ENCODE measurements at places on chromosomes 3 and 15.
A peak's percentile ranks its signal among the peaks of the same experiment; 100 is the strongest.

DNA sequence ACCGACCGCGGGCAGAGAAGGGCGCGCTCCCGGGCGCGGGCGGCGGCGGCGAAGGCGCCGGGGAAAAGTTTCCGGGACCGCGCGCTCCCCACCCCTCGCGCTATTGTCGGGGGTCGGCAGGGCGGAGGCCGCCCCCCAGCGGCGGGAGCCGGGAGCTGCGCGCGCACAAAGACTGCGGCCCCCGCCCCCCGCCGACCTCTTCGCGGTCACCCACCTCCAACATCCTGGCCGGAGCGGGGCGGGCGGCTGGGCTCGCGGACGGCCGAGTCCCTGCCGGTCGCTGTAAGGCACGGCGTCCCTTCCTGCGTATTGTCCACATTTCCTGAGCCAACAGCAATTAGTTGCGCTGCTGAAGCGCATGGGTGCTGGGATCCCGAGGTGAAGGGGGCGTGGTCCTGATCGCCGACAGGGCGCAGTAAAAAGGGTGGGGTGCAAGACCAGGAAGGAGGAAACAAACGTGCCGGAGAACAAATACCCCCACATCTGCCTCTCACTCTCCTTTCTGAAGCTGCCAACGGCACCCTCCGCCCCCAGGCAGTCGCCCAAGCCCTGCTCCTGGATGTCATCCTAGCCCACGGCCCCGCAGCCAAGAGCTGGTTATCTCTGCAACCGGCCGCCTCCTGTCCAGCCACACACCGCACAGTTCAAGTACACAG, at the start of gene TMEM44:
Gene TMEM44 (minus strand): TSS at position 71 of the 656 bp plus-strand sequence. CDS start 204 bp downstream, outside the sequence.
- DNase-seq: peak; percentile 30

DNA sequence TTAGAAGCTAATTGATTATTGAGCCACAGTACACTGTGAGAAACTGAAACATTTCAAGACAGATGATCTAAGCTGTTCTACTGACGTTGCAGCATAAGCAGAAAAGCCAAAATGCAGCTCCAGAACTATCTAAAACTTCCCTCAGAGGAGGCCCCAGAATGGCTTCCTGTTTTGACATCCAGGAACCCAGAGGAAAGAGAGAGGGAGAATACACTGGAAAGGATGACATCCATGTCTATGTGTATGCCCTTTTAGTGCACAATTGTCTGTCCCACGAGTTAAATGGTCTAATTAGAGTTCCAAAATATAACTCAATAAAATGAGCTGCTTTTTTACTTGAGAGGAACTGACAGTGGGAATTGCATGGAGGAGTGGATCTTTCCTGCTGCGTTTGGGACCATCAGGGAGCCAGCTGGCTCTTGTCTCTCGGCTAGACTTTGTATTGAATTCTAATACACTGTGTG, 688.1 kb downstream of the ZNF385D start:
- no peak for DNase-seq

- no peak for DNase-seq
Measured at GRCh38 chr3:27930052-27930602, 208.0 kb upstream of the EOMES start.

DNA sequence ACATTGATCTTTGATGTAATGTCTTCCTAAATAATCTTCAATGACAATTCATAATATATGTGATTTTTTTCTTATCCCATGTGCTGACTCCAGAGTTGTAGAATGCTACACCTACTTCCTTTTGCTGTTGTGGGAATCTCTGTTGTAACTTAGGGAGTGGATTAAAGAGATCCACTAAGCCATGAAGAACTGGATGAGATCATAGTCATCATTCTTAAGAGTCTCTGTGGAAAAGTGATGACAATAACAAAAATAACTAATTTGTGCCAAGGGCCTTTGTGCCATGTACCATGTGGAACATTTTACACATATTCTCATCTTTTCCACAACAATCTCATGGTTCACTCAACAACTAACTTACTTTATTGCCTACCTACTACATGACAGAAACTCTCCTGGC, 162.9 kb upstream of the PDZRN3 start:
- no peak for DNase-seq

DNA sequence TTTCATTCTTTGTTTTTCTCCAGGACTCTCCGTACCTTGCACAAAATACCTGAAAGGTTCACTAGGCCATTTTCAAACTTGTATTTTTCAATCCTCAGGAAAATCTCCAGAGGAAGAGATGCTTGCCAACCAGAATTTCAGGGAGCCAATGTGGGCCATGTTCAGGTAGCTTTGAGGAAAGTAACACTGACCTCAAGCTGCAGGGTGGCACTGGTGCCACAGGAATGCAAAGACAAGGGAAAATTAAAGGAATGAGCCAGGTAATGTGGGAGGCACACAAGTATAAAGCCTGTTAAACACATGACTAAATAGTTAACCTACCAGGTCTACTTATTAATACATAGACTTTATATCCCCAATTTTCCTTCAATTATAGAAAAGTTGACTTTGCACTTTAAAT, 51.9 kb upstream of the GAP43 start:
- no peak for DNase-seq

DNA sequence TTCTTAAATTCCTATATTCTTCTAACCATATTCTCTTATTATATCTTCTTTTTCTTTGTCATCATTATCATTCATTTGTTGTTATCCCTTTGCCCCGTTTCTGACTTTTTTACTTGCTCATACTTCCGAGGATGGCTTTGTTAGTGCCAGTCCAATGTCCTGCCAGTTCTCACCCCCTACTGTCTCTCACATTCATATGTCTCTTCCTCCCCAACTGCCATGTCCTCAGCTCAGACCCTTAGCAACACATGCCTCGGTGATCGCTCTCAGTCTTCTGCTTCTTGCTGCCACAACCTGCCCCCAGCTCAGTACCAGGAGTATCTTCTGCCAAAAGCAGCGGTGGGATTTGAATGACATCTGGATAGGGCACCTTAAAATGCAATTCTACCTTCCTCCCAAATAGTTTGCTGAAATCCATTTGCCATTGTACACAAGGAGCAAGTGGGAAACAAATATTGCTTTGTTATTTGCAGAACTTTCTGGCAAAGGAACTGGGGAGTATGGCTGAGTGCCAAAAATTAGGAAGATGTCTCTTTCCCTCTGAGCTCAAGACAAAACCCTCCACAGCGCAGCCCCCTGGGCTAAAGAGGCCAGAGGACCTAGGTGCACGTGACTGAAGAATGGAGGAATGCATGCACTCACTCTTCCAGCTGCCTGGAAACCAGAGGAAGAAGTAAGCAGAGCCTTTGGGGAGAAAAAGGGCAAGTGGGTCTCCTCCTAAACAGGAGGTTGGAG, 57.7 kb upstream of the CTNNB1 start:
- no peak for DNase-seq

DNA sequence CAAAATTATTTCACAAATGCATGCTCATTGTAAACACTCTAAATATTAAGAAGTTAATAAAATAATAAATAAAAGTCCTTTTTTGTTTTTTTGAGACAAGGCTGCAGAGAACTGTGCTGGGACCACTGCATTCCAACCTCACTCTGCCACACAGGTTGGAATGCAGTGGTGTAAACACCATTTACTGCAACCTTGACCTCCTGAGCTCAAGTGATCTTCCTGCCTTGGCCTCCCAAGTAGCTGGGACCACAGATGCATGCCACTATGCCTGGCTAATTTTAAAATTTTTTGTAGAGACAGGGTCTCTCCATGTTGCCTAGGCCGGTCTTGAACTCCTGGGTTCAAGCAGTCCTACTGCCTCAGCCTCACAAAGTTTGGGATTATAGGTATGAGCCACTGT, 578.4 kb downstream of the ZIC1 start:
- no peak for DNase-seq

- no peak for DNase-seq
Measured at GRCh38 chr3:113212844-113213375, 1.6 kb downstream of the BOC start.

DNA sequence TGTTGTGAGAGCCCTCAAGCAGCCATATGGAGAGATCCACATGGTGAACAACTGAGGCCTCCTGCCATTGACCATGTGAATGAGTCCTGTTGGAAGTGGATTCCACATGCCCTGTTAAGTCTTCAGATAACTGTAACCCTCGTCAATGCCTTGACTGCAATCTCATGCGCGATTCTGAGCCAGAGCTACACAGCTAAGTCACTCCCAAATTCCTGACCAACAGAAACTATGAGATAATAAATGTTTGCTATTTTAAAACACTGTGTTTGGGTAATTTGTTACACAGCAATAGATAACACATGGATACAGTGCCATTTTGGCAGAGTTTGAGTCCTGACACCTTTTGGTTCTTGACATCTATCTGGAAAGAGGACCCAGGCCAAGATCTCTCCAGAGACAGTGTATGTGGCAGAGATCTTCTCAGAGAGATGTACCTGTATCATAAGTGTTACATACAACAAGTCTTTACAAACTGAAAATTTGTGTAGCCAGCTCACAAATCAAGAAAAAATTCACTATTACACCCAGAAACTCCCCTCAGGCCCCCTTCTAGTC, 34.5 kb upstream of the BNC1 start:
- DNase-seq: no peak

- peak; percentile 77 for DNase-seq
Measured at GRCh38 chr15:40044717-40045571, 6.0 kb upstream of the SRP14 start.

DNA sequence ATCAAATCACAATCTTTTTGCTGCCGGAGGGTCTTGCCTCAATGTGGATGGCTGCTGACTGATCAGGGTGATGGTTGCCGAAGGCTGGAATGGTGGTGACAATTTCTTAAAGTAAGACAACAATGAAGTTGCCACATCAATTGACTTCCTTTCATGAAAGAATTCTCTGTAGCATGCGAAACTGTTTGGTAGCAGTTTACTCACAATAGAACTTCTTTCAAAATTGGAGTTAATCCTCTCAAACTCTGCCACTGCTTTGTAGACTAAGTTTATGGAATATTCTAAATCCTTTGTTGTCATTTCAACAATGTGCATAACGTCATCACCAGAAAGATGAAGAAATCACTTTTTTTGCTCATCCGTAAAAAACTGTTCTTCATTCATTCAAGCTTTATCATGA, 65.8 kb downstream of the B3GNT5 start:
- no peak for DNase-seq

DNA sequence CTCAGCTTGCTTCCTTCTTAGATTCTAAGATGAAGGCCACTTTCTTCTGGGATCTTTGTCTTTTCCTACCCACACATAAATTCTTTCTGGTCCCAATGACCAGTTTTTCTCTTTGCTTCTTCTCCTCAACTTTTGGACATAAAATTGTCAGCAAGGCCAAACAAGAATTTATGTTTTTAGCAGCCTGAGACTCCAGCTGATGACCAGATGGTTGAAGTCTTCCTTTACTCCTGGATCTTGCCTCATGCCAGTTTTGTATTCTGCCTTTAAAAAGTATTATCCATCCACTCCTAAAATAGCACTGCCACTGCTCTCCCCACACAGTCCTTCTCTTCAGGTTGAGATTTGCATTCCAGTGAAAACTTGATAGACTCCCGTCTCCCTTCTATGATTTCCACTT, 236.0 kb downstream of the VPS13C start:
- DNase-seq: no peak

DNA sequence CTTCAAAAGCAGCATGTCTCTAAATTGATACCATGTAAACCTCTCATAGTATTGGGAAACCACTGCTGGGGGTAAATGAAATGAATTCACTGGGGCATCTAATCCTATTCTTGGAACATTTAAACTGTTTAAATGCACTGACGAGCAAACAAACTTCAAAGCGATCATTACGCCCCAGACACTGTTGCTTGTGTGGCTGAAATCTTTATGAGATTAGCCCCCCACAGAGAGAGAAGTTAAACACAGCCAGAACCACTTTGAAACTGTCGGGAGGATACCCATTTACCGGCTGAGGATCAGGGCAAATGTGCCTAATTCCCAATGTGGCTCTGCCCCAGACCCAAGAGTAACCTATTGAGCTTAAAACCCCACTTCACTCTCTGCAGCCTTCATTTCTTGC, 308.4 kb upstream of the CDIN1 start:
- no peak for DNase-seq

GRCh38 chr3:4766716-4767499, 212.3 kb upstream of the BHLHE40 start:
- no peak for DNase-seq
